Left renal pelvis (tissue), 4 donors: ENCODE measurements at places on chromosomes 11 and 22. TPM values are rescaled to one million over a fixed set of nuclear protein-coding genes. Genes with fewer than 3 reads are reported as not detected.

The TMPRSS4 gene
- polyA plus RNA-seq = 34.7 TPM

The MIAT gene
- 0.39 TPM for polyA plus RNA-seq

The GCAT gene
- polyA plus RNA-seq = 5.7 TPM

The VPREB1 gene
- 0.49 TPM for polyA plus RNA-seq

The PHETA2 gene
- polyA plus RNA-seq = 10.3 TPM

The APLNR gene
- 85.4 TPM for polyA plus RNA-seq

The ALDH3B2 gene
- 1.7 TPM for polyA plus RNA-seq

The PKNOX2 gene
- polyA plus RNA-seq = 24.9 TPM

The CDK2AP2 gene
- 60.1 TPM for polyA plus RNA-seq

The OR2D2 gene
- polyA plus RNA-seq = not detected
